Effector memory CD4-positive, alpha-beta T cell (primary cell): ENCODE measurements at places on chromosomes 1 and 21.

DNA sequence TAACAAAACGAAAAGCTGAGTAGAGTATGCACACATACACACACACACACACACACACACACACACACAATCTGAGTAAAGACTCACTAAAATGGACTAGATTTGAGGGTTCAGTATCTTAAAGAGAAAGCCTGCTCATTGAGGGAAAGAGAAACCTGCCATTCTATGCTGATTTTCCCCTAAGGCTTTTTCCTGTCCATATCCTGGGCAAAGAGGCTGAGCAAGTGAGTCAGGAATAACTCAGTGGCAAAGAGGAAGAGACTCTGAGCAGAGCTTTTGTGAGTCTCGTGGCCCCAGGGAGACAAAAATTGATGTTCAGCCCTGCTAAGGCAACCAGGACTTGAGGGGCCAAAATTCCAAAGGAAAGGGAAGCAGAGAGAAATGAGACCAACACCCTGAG, 37.3 kb upstream of the RUNX1 start:
- DNase-seq, result no peak

DNA sequence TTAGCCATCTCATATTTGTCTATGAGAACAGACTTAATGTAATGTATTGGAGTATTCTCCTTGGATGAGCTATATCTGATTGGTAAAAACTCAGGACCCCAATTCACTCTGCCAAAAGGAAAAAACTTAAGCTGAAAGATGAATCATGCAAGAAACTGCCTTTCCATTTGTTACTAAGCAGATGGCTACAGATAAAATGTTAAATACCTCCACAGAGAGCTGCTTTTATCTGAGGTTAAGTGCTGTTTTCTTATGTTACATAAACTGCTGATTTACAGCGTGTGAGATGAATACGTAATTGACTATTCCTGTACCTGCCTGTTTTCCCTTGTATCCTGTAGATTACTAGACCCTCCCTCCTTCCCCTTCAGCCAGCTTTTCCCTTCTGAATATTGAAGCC, 49.3 kb downstream of the CLCA4 start:
- no peak for DNase-seq

- no peak for DNase-seq
Observed at GRCh38 chr1:233721004-233721595, 107.2 kb downstream of the KCNK1 start.

GRCh38 chr1:75855010-75855409, 58.3 kb downstream of the MSH4 start:
- DNase-seq, result no peak

- no peak for DNase-seq
Observed at GRCh38 chr1:226722240-226722900, 16.7 kb downstream of the ITPKB start.
